ENCODE measurements at places on chromosomes 12 and 14.

DNA sequence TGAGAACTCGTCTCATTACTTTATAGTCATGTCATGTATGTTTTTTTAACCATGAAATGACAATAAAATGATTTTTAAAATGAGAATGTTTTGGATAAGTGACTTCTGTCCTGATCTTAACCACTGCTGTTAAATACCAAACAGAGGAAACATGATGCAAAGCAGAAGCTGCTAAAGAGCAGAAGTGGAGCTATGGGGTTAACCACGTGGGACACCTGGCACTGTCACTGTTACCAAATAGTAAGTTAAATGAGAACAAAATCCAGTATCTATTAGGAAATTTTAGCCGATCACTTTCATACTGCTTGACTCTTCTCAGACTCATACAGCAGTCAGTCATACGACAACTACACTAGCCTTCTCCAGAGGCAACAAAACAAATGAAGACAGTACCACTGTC, 82.4 kb downstream of the SCAF11 start:
- DNase-seq, result no peak

GRCh38 chr14:84433961-84434360, 1096.0 kb upstream of the FLRT2 start:
- DNase-seq, result no peak

DNA sequence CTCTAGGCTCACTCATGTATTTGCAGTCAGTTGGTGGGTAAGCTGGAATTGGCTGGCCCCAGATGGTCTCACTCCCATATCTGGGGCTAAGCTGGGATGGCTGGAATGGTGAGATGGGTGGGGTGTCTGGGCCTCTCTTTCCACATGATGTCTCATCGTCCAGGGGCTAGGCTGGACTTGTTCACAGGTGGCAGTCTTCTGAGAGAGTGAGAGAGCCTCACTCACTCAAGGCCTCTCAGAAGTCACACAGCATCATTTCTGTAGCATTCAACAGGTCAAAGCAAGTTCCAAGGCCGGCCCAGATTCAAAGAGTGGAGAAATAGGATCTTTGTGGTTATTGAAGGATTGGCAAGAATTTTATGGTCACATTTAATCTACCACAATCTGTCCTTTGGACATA, 102.7 kb downstream of the UNC79 start:
- no peak for DNase-seq

DNA sequence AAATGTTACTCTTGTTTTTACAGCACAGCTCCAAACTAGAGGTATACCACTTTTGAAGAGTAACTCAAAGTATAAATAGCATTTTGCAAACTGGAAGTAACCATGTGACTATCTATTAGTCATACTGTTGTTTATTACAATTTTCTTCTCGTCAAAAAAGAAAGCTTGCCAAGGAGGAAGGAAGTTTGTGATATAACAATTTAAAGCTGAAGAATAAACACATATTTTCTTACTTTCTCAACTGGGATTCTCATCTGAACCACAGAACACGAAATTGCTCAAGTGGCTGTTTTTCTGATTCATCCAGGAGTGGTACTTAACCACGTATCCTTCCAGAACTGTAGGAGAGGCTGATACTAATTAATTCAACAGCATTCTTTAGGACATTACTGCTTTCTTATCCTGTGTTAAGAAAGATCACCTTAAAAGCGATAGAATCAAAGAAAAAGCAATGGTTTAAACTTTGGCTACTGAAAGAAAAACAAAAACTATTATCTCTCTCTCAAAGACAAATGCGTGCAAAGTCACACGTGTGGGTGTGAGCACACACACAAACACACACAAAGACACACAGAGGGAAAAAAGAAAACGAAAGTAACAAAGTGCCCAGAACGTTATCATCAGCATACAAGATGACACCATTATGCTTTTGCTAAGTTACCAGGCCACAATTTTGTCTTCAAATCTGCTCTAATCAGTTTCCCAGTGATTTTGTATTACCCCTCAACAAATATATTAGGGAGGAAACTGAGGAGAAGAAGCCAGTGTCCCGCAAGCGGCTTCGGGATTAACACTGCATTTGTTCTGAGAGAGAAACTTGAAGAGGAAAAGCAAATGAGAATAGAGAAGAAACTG, at the start of gene CLEC2B:
CLEC2B (minus strand) TSS at position 48 of the 855 bp plus-strand sequence.
- no peak for DNase-seq

GRCh38 chr14:68509188-68509983, 283.5 kb downstream of the ZFP36L1 start:
- no peak for DNase-seq

- DNase-seq, result no peak
Measured at GRCh38 chr14:22084393-22085281, 411.0 kb upstream of the OR4E1 start.

DNA sequence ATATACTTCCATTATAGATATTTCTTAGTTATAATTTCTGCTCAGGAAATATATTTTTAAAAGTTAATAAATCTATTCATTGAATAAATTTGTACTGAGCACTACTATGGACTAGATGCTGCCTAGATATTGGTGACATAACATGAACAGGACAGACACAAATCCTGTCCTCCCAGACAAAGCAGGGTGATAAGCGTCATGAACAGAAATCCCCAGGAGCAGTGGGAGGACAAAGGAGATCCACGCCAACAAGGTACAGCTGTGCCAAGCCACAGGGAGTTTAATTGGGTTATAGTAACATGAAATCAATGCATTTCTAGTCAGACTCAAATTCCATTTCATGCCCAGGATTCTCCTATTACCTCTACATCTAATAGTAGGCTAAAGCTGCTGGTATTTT, 171.8 kb upstream of the CPNE8 start:
- no peak for DNase-seq

GRCh38 chr12:29612912-29613311, 115.4 kb upstream of the OVCH1 start:
- no peak for DNase-seq

- no peak for DNase-seq
Measured at GRCh38 chr12:20101046-20101445, 267.3 kb upstream of the PDE3A start.

DNA sequence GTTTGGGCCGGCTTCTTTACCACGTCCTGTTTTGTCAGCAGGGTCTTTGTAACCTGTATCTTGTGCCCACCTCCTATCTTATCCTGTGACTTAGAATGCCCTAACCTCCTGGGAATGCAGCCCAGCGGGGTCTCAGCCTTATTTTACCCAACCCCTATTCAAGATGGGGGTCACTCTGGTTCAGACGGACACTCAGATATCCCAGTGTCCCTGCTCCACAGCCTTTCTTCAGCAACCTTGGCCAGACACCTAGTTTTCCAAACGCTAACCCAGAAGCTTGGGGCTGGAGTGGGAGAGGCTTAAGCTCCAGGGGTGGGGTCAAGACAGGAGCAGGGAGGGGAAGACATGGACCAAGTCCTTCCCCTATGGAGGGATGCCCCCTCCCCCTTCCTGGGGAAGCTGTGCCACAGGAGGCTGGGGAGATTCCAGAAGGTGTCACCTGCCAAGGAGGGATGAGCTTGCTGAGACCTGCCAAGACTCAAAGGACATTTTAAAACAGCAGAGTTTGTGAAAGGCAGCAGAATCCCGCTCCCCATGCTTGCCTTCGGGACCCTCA, 62.2 kb downstream of the RIN3 start:
- DNase-seq, result no peak

GRCh38 chr12:21340403-21340802, 5.7 kb upstream of the SLCO1A2 start:
- no peak for DNase-seq

DNA sequence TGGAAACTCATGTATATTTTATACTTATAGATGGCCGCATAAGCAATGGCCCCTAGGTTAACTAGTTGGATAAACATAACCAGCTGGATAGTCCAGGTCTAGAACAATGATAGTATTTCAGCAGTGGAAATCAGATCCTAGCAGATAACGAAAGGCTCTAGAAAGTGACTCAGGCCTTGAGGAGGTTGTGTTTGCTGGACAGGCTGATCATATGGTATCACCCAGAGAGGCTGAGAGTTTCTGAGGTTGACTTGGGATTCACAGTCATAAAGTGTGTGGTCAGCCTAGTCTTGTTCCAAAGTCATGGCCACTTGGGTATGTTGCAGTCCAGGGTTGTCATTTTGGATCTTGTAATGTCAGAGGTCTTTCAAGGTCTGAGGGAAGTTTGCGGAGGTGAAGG, 16.8 kb downstream of the FLVCR2 start:
- DNase-seq, result no peak

- no peak for DNase-seq
Measured at GRCh38 chr14:99382071-99382470, 98.6 kb downstream of the SETD3 start.

GRCh38 chr12:112841906-112842305, 50.4 kb downstream of the RPH3A start:
- DNase-seq, result no peak

DNA sequence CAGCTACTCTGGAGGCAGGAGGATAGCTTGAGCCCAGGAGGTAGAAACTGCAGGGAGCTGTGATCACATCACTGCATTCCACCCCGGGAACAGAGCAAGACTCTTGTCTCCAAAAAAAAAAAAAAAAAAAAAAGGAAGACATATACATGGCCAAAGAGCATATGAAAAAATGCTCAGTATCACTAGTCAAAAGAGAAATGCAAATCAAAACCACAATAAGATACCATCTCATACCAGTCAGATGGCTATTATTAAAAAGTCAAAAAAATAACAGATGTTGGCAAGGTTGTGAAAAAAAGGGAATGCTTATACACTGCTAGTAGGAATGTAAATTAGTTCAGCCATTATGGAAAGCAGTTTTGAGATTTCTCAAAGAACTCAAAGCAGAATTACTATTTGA, 174.8 kb upstream of the ATF7IP start:
- DNase-seq, result no peak

Measured in CD4-positive, alpha-beta T cell treated with Interferon gamma for 1 hour (primary cell).